ENCODE measurements at places on chromosomes 1 and 21.

DNA sequence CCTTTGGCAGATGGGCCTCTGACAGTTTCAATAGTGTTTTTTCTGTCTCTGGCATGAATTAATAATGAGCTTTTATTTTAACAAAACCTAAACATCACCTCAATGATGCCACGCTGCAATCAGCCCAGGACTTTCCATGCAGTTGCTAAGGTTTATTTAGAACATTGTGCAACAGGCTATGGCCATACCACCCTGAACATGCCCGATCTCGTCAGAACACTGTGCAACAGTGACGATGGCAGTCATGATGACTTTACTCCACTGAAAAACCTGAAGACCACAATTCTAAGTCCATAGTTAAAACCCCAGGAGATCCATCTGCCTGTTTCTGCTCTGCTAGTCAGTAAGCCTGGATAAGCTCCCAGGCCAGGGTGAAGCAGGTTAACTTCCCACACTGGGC is 310.0 kb downstream of the PBX1 start:
- no peak for DNase-seq

DNA sequence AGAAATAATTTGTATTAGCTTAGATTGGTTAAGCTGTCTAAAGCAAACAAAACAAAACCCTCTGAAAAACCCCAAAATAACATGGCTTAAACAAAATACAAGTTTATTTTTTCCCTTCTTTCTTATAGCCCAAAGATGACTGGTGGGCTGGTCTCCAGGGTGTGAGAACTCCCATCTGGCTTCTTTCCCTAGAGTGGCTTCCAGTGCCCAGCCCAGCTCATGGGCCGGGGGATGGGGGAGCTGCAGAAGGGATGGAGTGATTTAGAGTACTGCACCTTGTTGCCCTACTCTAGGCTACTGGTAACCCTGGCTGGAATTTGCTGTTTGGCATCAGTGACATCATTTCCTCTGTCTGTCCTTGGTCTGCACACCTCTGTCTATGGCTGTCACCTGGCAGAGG is 223.0 kb downstream of the PBX1 start:
- DNase-seq: no peak

DNA sequence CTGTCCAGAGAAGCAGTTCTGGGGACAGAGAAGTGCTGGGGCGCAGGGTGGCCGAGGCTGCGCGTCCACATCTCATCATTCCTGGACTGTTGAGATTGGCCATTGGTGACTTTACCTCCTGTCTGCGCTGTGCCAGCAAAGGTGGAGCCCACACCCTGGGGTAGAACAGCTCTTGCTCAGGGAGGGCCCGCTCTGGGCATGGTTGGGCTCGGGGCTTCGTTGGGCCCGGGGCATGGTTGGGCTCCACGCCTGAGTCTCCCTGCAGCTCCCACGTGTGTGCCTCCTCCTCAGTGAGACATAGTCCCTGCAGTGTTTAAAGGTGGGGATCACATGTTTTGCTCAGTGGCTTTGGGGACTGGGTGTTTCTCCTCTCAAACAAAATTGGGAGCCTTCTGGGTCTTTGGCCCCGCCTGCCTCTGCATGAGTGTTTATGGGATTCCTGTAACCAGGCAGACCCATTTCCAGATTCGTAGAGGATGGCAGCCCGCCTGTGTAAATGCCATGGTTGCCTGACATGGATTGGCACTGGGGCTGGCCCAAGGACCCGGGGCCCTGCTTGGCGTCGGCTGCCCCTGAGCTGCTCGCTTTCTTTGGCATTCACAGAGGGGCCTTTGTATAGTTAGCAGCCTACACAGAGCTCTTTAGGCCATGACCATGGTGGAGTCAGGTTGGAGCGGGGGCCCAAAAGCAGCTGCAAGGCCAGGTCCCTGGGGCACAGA is 104.6 kb downstream of the TLR5 start:
- no peak for DNase-seq

GRCh38 chr1:113943028-113943811 is 14.1 kb downstream of the HIPK1 start:
- no peak for DNase-seq

DNA sequence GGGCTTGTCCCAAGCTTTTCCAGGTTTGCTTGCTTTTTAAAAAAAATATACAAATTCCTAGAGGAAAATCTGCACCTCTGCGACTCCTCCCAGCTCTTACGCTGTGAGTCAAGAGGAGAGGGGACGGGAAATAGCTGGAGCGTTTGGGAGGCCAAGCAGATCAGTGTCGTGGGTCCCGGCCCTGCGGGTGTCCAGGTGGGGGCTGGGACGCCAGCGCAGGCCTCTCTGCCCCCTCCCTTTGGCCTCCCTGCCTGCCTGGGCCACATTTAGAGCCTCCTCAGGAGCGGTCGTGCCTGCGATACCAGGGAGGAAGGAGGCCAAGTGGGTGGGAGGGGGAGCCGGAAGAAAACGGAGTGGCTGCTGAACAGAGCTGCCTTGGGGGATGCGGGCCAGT is 9.0 kb downstream of the WNT4 start:
- no peak for DNase-seq

DNA sequence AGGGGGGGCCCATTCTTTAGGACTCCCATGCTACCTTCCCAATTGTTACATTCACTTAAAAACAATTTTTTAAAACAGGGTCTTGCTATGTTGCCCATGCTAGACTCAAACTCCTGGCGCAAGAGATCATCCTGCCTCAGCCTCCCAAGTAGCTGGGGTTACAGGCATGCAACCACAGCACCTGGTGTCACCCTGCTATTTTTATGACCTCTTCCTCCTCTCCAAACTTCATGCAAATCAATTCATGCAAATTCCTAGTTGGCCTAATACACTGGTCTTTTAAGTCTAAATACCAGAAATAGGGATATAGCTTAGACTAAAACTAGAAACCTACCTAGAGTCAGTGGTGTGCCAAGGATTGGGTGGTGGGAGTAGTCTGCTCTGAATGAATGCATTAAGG is 30.1 kb downstream of the CDKN2C start:
- DNase-seq: no peak

DNA sequence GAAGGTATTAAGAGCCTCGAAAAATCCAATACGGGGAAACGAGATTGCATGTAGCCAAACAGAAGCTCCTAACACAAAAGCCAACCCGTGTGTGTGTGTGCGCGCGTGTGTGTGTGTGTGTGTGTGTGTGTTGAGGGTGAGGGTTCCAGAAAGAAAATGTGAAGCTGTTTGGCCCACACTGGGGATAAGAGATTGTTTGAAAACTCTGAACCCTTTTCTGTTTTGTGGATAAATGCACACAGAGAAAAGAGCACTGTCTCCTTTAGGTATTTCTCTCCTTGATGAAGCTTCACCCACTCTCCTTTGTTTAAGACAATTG is 1.9 kb downstream of the WLS start:
- DNase-seq: peak; percentile 7

- peak; percentile 46 for DNase-seq
Measured at GRCh38 chr21:31293986-31294385, 50.1 kb downstream of the TIAM1 start.

DNA sequence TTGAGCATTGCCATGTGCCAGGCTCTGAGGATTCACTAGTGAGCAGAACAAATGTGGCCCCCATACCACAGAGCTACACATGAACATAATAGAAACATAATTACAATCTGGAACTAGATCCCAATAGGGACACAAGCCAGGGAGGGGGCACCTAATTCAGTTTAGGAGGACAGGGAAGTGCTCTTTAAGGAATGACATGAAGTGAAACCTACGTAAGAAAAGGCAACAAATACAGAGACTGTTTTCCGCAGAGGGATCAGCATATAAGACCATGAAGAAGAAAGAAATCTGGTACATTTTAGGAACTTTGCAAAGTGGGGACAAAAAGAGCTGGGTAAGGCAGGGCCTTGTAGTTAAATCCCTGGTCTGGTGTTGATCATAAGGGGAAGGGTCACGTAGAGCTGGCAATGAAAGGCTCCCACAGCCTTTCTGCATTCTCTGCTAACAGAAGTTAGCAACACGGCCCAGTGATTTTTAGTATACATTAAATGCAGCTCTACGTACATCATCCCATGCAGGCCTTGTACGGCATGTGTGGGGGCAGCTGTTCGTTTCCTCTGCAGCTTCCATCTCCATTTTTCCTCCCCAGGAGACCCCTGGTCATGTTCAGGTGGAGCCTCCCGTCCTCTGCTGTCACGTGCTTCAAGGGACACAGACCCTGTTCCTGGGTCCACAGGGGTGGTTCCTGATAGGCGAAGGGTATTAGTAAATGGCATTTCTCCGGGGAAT is 26.8 kb upstream of the SLC30A1 start:
- DNase-seq: no peak

DNA sequence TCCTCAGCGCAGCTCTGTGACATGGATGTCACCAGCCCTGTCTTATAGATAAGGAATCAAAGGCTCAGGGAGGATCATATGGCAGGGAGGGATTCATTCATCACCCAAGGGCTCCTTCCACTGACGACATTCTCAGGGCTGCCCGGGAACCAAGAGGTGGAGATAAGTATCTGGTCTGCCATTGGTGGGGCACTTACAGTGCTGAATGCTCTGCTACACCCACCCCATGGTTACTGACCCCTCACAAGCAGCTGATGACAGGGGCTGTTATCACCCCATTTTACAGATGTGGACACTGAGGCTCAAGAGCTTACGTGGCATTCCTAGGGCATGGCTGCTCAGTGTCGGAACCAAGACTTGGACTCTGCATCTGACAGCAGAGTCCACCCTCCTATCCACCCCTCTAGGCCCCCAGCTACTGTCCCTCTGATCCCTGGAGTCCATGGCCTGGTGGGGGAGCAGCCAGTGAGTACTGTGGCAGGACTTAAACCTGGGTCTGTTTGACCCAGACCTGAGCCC is 155.1 kb downstream of the PTPRU start:
- DNase-seq: no peak

DNA sequence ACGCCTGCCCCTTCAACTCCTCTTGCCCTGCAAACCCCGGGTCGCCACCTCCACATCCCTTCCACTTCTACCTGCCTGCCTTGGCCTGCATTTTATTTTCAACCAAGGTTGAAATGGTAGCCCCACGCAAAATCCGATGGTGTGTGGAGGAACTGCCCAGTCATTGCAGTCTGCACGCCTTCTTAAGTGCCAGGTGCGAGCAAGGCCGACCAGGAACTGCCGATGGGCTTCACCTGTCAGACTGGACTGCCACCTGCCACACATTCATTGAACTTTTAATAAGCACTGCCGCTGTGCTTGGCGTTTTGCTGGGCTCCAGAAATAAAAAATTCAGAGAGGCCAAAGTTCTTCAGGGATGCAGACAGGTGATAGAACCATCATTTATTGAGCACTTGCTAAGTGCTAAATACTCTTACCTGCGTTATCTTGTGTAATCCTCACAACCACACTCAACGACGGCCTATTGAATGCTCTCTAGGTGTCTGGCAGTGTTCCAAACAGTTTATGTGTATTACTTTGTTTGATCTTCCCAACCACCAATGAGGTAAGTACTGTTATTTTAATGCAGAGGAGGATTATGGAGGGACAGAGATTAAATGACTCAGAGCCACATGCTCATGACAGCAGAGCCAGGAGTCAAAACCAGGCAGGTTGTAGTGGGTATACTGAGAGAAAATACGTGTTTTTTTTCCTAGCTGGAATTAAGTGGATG is 36.2 kb downstream of the CACHD1 start:
- peak; percentile 62 for DNase-seq

DNA sequence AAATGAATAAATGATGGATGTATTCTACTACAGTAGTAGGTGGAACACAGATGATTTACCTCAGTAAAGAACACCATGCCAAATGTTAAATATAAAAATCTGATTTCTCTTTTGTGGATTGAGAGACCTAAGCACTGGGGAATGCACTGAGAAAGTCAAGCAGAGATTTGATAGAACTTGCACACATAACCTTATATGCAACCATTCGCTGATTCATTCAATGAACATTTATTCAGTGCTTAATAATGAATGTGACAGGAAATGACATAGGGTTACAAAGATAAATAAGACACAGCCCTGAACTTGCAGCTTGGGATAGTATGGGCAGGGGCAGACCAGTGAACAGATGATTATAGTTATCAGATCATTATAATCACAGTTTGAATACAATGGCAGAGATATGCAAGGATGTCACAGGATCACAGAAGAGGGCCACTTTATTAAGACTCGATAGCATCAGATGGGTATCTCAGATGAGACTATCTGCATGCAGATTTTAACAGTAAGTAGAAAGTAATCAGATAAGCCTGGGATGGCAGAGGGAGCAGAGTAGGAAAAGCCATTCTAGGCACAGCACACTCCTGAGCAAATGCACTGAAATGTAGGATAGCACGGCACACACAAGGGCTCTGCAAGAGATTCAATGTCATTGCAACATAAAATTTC is 169.4 kb downstream of the ASTN1 start:
- no peak for DNase-seq

- DNase-seq: no peak
Measured at GRCh38 chr1:84693005-84693404, 2.7 kb upstream of the SSX2IP start.

- no peak for DNase-seq
Measured at GRCh38 chr1:58340185-58340584, 206.3 kb downstream of the OMA1 start.

GRCh38 chr1:87250336-87250735 is 78.3 kb upstream of the LMO4 start:
- DNase-seq: no peak

- no peak for DNase-seq
Measured at GRCh38 chr1:206100226-206100815, 16.9 kb downstream of the AVPR1B start.

GRCh38 chr1:55353707-55354620 is 138.8 kb upstream of the USP24 start:
- no peak for DNase-seq

DNA sequence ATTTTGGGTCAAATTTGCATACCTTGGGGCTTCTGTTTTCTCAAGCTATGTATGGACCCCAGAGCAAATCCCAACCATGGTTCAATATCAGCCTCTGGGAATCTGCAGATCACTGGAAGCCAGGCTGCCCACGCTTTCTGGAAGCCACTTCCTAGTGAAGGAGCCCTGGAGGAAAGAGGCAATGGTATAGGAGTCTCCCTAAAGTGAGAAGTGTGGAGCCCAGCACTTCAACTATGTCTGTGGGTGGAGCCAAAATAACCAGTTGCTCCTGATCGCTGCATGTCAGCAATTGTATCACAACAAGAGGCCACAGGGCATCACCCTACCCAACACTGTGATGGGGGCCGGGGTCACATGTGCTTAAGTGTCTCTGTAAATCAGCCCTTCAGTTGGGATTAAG is 26.9 kb downstream of the ETS2 start:
- DNase-seq: no peak

GRCh38 chr1:37288900-37289299 is 185.5 kb upstream of the ZC3H12A start:
- DNase-seq: no peak

DNA sequence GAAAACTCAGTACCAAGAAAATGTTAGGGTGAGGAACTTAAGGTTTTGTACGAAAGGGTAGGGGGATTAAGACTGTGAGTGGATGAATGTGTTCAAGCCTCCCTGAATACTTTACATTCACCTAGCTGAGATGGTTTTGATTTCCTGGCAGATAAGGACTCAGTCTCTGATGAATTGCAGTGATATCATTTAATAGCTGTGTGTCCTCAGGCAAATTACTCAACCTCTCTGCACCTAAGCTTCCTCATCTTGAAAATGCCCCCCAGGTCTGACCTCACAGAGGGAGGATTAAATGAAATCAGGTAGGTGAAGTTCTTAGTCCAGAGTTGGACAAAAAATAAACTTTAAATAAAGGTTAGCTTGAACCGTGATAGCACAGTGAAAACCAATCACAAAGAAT is 48.4 kb downstream of the CAMK2N1 start:
- no peak for DNase-seq

- no peak for DNase-seq
Measured at GRCh38 chr1:247561711-247562110, 12.8 kb downstream of the GCSAML start.

GRCh38 chr1:221053889-221054288 is 174.6 kb downstream of the HLX start:
- peak; percentile 28 for DNase-seq

GRCh38 chr1:12375133-12375829 is 145.5 kb downstream of the VPS13D start:
- DNase-seq: no peak
